Activated CD4-positive, alpha-beta T cell treated with anti-CD3 and anti-CD28 coated beads, Interleukin-10, Interleukin-2, amounts not matched to agents 100 ng/mL and 50 ng/mL, durations not matched to agents 16 hours and 8 hours (primary cell): ENCODE measurements at places on chromosomes 4 and X.
A peak's percentile ranks its signal among the peaks of the same experiment; 100 is the strongest.

DNA sequence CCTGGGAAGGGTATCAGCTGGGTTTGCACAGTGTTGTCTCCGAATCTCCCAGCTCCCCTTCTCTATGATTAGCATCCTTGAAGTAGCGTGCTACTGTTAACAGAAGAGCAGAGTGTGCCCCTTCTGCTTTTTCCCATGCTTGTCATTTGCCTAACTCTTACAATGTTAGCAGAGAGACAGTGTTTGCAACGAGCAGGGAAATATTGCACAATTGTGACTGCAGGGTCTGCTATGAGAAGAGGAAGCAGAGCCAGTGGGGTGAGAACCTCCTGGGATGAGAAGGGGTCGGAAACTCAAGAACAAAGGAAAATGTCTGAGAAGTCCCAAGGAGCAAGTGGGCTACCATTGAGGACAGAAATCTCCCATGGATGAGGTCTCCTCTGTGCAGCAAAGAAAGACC lies 7.8 kb upstream of the CHRNA9 start:
- no peak for DNase-seq

DNA sequence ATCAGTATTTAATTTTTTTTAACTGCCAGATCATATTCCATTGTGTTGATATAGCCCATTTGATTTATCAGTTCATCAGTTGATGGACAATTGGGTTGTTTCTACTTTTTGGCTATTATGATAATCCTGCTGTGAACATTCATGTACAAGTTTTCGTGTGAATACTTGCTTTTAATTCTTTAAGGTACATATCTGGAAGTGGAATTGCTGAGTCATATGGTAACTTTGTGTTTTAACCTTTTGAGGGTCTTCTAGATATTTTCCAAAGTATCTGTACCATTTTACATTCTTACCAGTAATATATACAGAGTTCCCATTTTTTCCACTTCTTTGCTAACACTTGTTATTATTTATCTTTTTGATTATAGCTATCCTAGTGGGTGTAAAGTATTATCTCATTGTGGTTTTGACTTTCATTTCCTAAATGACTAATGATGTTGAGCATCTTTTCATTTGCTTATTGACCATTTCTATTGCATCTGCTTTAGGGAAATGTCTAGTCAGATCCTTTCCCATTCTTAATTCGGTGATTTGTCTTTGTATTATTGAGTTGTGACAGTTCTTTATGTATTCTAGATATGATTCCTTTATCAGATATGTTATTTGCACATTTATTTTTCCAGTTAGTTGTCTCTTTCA lies 75.2 kb upstream of the NUDT6 start:
- peak; percentile 59 for DNase-seq

DNA sequence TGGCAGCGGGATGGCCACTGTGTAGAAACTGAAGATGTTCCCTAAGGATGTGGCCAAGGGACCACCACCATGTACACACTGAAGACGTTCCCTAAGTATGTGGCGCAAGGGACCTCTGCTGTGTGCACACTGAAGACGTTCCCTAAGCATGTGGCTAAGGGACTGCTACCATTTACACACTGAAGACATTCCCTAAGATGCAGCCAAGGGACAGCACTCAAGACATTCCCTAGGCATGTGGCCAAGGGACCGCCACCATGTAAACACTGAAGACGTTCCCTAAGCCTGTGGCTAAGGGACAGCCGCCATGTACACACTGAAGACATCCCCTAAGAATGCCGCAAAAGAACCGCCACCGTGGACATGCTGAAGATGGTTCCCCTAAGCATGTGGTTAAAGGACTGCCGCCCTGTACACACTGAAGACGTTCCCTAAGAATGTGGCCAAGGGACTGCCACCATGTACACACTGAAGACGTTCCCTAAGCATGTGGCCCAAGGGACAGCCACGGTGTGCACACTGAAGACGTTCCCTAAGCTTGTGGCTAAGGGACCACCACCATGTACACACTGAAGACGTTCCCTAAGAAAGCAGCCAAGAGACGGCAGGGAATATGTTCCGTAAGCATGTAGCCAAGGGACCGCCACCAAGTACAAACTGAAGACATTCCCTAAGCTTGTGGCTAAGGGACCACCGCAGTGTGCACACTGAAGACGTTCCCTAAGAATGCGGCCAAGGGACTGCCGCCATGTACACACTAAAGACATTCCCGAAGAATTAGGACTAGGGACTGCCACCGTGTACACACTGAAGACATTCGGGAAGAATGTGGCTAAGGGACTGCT lies 43.3 kb downstream of the DHRSX start:
- DNase-seq = no peak

- no peak for DNase-seq
These were observed 124.3 kb downstream of the STIM2 start for GRCh38 chr4:26984896-26985295.

- DNase-seq = no peak
These were observed 53.0 kb upstream of the FBXW7 start for GRCh38 chr4:152588869-152589268.

GRCh38 chr4:25448379-25449109 lies 71.5 kb downstream of the ANAPC4 start:
- peak; percentile 7 for DNase-seq

- DNase-seq = no peak
These were observed 52.4 kb downstream of the ANOS1 start for GRCh38 chrX:8679550-8679949.

DNA sequence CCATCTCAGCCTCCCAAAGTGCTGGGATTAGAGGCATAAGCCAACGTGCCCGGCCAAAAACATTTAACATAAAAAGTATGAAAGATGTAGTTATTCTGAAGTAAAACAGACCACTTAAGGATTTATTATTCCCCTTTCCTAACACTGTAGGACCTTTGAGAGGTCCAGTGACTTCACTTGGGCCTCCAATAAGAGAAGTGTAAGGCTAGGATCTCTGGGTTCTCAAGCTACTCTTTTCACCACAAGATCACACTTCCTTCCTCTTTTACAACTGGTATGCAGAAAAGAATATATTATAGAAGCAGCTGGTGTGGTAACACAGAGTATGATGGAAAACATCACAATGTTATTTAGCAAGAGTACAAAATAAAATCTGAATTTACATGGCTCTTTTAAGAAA lies 30.2 kb upstream of the CCNG2 start:
- DNase-seq = no peak

DNA sequence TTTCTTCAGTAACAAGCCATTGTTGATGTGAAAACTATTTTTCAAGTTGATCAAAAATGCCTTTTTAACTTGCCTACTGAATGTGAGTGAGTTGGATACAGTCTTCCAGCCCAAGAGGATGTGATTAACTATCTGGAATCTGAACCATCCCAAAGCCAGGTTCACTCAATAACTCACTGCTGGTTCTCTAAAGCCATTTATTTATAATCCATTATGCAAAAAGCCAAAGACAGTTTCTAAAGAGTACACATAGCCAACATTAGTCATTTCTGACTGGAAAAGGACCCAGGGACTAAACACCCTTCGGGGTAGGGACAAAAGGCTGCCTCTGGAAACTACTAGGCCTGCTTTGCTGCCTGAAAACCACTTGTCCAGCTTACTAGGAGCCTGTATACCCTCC lies 109.6 kb downstream of the SHROOM4 start:
- DNase-seq = no peak

DNA sequence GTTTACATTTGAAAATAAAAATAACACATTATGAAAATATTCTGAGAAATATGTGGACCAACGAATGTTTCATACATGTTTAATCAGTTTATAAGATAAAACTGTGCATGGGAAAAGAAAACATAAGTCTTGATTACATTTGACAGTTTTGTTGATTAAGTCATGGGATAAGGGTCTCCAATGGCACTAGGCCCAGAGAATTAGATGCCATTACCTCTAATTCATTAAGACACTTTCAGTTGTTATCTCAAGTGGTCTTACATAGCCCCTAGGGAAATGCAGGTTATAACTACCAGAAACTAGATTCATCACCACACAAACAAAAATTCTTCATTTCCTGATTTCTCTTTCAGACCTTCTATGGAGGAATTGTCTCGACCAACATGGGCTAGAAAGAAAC lies 300.8 kb downstream of the PCDH7 start:
- no peak for DNase-seq

DNA sequence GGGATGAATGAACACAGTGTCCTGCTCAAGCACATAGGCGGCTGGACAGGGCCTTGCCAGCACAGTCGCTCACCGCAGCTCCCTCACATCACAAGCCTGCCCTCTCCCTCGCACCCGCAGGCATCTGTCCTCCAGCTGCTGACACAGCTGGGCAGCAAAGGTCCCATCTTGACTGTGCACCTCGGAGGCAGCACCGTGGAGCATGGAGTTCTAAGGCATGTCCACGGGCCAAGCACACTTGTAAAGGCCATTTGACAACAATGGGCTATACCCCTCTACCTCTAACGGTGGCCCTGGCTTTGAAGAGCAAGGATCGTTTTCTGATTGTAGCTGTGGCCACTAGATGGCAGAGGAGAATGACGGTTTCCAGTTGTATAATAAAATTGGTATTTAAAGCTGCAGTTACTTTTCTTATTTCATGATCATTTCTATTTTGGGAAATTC lies 53.8 kb downstream of the APLN start:
- peak; percentile 34 for DNase-seq

- DNase-seq = no peak
These were observed 440.0 kb upstream of the IGFBP7 start for GRCh38 chr4:57550198-57550597.

GRCh38 chrX:13492286-13492685 lies 77.1 kb upstream of the EGFL6 start:
- no peak for DNase-seq
